ENCODE measurements at places on chromosomes 2 and 18.

- DNase-seq, result peak; percentile 14
Measured at GRCh38 chr2:19357402-19358241, 801 bp downstream of the OSR1 start.

GRCh38 chr18:48711651-48712486 is 173.0 kb downstream of the CTIF start:
- no peak for DNase-seq

DNA sequence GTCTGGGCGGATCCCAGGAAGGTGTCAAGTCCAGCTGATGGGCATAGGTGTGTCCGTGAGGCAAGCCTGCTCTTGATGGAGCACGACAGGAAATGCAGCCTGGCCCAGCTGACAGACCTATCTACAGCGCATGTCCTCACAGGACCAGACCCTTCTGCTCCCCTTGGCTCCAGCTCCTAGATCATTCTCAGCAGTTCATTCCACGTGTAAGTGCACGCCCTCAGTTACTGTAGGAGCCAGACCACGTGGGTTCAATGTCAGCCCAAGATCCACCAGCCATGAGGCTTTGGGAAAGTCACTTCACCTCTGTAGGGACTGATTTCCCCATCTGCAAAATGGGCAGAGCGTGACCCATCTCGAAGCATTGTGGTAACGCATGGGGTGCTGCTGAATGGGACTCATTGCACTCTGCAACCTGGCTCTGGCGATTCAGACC is 47.8 kb downstream of the TMEM17 start:
- DNase-seq, result no peak

DNA sequence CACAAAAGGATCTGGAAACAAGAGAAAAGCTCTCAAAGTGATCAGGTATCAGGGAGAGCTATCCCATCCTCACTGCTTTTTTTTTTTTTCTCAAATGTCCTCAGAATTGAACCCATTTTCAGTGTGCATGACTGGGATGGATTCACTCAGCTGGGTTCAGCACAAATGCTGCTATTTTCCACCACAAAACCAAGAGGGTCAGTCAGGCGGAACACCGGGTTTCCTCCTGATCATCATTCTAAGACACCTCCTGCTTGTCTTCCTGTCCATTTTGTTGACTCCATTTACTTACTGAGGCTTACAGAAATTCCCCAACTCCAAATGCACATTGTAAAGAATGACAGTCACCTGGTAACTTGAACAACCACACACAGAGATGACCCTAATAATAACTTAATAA is 39.9 kb downstream of the CYRIA start:
- DNase-seq, result no peak

DNA sequence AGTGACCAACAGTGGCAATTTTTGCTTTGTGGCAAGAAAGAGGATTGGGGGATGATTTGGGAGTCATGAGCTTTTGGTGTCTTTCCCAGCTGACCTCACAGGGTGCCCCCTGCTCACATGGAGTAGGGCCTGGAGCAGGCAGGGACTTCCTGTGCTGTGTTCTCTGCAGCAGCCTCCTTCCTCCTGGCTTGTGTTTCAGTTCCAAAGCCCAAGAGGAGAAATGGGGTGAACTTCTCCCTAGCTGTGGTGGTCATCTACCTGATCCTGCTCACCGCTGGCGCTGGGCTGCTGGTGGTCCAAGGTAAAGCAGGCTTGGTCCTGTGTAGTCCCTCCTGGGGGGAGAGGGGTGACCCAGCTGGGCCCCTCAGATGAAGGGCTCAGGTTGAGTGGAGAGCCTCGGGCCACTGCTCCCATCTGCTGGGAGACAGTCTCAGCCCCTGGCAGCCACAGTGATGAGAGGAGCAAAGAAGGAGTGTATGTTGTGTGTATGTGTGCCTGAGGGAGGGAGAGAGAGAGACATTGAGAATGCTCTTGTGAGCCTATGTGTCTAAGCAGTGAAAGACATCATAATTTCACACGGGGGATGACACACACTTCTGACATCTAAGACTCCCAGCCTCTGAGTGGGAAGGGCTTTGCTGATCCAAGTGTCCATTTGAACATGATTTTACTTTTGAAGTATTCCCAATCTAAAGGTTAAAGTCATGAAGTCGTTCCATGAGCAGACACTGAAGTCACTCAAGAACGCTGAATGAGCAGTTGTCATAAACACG is 27.2 kb downstream of the MARCO start:
- DNase-seq, result no peak

- DNase-seq, result peak; percentile 32
Measured at GRCh38 chr2:171747371-171747770, 60.1 kb downstream of the DYNC1I2 start.

DNA sequence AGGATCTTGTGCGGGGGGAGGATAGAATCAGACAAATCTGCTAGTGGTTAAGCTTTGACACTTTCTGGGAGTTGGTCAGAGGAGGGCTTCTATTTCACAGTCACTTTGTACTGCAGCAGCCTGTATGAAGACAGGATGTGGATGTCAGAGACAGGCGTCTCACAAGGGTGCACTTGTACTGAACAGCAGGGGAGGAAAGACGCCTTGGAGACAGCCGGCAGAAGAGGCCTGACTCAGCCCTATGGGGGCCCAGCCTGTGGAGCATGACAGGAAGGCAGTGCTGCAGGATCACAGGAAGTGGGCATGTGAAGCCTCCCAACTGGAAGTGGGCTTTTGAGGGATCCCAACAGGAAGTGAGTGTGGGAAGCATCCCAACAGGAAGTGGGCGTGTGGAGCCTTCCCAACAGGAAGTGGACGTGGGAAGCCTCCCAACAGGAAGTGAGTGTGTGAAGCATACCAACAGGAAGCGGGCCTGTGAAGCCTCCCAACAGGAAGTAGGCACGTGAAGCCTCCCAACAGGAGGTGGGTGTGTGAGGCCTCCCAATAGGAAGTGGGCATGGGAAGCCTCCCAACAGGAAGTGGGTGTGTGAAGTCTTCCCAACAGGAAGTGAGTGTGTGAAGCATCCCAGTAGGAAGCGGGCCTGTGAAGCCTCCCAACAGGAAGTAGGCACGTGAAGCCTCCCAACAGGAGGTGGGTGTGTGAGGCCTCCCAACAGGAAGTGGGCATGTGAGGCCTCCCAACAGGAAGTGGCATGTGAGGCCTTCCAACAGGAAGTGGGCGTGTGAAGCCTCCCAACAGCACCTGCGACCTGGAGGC is 212.3 kb downstream of the SNTG2 start:
- DNase-seq, result no peak

GRCh38 chr2:121076498-121076820 is 208.5 kb downstream of the TFCP2L1 start:
- DNase-seq, result no peak

DNA sequence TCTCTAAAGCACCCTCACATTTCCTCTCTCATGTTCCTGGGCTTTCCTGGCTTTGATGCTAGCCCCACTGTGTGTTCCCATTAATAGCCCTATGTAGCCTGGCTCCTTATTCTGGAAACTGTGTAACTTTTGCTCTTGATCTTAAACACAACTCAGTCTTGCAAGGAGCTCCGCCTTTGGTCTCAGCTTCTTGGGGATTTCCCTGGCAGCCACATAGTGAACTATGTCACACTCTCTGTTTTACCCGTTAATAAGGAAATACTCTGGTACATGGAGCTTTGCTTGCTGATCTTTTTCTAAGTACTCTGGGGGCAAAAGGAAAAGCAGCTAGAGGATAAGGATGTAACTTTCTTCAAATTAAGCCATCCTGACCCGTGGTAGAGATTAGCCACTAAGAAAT is 259.3 kb downstream of the NEDD4L start:
- no peak for DNase-seq

- DNase-seq, result no peak
Measured at GRCh38 chr2:6921321-6921922, 4.2 kb downstream of the RNF144A start.

- DNase-seq, result no peak
Measured at GRCh38 chr2:5766056-5766455, 73.9 kb downstream of the SOX11 start.

DNA sequence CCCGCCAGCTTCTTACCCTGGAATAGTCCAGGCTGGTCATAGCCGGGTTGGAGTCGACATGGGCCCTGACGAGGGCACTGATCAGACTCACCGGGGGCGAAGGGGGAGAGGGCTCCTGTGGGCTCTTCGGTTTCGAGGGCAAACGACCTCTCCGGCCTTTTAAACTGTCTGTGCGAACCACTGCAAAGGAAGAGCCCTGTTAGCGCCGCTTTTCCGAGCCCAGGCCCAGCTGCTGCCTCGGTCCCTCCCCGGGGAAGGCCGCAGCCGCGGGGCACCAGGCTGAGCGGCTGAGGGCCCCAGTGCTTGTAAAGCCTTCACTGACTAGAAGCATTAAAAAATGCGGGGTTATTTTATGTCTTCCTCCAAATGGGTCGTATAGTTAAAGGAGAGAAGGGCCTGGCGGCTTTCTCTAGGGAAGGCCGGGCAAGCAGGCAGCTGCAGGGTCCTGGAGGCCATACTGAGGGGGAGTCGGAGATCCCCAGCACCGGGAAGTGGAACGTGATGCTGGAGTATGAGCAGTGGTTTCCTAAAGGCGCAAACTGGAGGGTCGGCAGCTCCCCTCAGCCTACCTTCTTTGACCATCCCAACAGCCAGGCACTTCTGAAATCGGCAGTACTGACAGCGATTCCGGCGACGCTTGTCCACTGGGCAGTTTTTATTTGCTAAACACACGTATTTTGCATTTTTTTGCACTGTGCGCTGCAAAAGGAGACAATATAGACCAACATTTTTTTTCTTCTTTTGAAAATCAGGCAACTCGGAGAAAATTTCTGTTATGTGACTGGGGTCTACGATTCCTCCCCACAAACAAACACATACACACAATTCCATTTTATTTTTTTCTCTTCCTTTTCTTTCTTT is 4.5 kb downstream of the NR4A2 start:
- no peak for DNase-seq
